ENCODE measurements at places on chromosomes 4 and X.
A peak's percentile ranks its signal among the peaks of the same experiment; 100 is the strongest.

DNA sequence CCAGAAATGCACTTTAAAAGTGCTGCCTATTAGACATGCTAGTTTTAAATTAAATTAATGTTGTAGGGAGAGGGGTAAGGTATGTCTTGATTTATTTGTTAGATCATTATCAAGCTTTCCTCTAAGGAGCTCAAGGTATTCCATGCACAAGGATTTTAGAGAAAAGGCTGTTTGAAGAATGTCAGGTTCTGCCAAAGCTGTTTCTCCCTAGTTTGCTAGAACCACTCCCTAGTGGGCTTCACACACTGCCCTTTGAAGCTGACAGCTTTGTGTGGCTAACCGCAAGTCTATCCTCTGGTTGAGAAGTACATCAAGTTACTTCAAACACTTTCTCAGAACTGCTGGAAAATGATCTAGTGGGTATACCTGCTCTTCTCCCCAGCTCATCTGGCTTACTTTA lies 32.3 kb downstream of the RASL11B start:
- peak; percentile 36 for DNase-seq

- peak; percentile 64 for DNase-seq
Measured at GRCh38 chr4:188107931-188108843, 1.2 kb downstream of the TRIML2 start.

DNA sequence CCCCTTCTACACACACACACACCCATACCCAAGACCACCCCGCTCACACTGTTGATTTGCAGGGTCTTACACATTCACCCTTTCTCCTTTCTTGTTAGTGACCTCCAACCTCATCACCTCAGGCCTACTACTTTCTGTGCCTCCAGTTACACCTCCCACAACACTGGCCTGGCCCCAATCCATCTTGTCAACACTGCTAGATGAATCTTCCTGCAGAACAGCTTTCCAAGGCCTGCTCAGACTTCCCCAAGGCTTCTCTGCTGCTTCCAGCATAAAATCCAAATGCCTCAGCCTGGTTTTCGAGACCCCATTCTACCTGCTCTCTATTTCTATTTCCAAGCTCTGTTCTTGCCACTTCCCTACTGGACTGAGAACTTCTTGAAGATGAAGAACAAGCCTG lies 79.9 kb downstream of the NHSL2 start:
- no peak for DNase-seq

GRCh38 chr4:72604324-72604723 lies 35.3 kb upstream of the ADAMTS3 start:
- peak; percentile 9 for DNase-seq

- peak; percentile 84 for DNase-seq
Measured at GRCh38 chrX:14936561-14936960, 63.3 kb downstream of the MOSPD2 start.

- DNase-seq, result no peak
Measured at GRCh38 chr4:61400439-61401038, 200.4 kb downstream of the ADGRL3 start.

GRCh38 chrX:134172588-134173259 lies 64.3 kb upstream of the CCDC160 start:
- DNase-seq, result peak; percentile 3

- DNase-seq, result peak; percentile 93
Measured at GRCh38 chr4:147831551-147832171, 99.8 kb downstream of the ARHGAP10 start.

GRCh38 chrX:17412692-17413091 lies 37.7 kb downstream of the NHS start:
- DNase-seq, result peak; percentile 79

DNA sequence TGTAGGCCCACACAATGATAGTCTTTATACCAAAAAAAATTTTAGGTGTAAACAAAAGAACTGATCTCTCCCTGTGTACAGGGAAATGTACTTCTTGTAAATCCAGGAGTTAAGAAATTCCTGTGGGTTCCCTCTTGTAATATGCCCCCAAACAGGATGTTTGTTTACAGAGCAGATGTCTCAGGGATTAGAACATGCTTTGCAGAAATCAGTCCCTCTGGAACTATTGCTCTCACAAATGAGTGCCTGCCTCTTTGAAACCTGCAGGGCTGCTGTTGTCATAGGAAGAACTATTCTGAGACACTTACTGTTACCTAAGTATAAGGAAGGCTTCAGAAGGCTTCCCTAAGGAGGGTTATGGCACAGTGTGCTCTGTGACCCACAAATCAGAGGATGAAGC lies 35.6 kb downstream of the PAK3 start:
- no peak for DNase-seq

GRCh38 chr4:174467107-174467506 lies 55.2 kb downstream of the HPGD start:
- no peak for DNase-seq

DNA sequence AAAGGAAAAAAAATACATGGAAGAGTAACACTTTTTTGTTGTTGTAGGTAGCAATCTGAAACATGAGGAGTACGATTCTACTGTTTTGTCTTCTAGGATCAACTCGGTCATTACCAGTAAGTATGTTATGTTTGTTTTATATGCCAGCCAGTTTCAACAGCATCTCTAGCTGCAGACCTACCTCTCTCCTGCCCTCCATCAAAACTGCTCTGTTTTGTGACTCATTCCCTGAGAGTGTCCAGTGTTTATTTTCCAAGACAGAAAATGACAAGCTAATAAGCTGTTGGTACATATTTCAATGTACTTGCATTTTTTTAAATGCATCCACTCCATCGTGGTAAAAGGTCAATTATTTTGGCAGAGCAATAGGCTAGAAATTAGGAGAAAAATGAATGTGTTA lies 347 bp downstream of the AMTN start:
- no peak for DNase-seq

GRCh38 chr4:123301923-123302322 lies 94.7 kb upstream of the SPRY1 start:
- no peak for DNase-seq

GRCh38 chr4:2343476-2343875 lies 75.0 kb downstream of the ZFYVE28 start:
- DNase-seq, result no peak

GRCh38 chr4:23920296-23920695 lies 30.4 kb upstream of the PPARGC1A start:
- no peak for DNase-seq
